ENCODE measurements at places on chromosomes 1 and 21. TPM values are rescaled to one million over a fixed set of nuclear protein-coding genes. Genes with fewer than 3 reads are reported as not detected.
A peak's percentile ranks its signal among the peaks of the same experiment; 100 is the strongest.

The INSRR gene
- not detected for total RNA-seq

DNA sequence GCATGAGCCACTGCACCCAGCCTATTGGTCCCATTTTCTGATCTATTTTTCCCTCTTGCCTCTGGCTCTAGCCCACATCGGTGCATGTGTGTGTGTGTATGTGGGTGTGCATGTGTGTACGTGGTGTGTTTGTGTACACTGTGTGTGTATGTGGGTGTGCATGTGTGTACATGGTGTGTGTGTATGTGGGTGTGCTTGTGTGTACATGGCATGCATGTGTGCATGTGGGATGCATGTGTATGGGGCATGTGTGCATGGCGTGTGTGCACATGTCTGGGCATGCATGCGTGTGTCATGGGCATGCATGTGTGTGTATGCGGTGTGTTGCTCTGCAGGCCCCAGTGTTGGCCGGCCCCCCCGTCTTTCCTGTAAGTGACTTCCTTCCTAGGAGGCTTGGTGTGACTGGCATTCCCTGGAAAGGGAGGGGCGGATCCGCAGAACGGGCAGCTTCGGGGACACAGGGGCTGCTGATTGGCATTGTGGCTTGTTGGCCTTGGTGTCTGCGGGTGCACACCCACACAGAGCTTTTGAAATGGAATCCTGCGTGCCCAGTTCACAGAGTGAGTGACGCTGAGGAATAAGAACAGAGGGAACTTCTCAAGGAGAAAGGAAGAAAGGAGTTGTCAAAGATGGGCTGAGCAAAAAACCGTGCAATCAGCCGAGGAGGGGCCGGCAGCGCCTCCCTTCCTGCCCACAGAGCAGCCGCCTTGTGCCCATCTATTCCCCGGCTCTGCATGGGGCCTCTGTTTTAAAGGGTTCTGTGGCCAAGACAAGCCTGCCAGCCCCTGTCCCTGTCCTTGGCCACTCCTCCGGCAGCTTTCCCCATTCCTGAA, 8.0 kb downstream of the PDXK start:
- peak; percentile 84 for DNase-seq

DNA sequence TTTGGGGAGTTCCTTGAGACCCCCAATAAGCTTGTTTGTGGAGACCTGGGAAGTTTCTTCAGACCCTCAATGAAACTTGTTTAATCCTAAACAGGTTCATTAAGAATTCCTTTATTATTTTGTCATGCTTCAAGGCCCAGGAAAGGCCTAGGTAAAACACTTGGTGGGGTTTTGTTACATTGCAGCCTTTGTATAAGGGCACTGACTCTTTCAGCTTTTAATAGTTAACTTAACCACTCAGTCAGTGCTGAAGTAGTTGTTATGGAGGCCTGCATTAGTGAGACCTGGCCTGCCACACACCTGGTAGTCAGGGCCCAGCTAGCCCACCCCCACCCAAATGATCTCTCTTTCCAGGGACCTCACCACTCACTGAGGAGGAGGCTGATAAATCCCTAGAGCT, 103.7 kb downstream of the FCRL5 start:
- no peak for DNase-seq

- no peak for DNase-seq
Observed at GRCh38 chr1:153610811-153611301, 2.1 kb downstream of the S100A16 start.

DNA sequence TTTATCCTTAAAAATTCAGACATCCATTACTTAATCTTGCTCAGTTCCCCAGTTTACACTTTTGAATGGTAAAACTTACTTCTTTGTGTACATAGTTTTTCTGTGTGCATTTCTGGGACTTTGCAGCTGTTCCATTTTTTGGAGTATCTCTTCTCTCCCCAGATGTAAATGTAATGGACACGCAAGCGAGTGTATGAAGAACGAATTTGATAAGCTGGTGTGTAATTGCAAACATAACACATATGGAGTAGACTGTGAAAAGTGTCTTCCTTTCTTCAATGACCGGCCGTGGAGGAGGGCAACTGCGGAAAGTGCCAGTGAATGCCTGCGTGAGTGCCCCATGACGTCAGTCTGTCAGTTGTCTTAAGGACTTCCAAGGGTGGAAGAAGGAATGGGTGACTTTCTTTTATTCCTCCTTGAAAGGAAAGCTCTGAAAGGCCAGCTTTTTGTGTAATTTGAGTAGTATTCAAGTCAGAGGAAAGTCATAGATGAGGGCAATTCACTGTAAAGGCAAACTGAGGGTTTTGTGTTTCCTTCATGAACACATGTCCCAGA, 75.7 kb upstream of the LAMC2 start:
- peak; percentile 61 for DNase-seq

DNA sequence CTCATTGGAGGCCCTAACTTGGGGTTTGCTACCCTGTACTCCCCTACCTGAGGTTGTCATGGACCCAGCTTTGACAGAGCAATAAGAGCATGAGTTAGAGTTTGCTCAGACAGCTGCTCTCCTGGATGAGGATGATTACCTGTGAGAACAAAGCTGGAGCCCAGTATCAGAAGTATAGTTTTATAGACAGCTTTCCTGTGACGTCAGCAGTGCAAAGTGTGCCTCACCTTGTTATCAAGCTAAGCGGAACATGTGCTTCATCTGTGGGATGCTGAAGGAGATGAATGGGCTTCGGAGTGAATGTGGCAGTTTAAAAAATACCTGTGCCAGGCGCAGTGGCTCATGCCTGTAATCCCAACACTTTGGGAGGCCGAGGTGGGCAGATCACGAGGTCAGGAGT, 5.4 kb upstream of the WDR47 start:
- DNase-seq = no peak

GRCh38 chr21:21159253-21159899, 161.2 kb downstream of the NCAM2 start:
- no peak for DNase-seq

GRCh38 chr21:35677298-35677841, 383.0 kb downstream of the SETD4 start:
- DNase-seq = no peak

The VN1R5 gene
- total RNA-seq = not detected

The GPR3 gene
- 0.29 TPM for total RNA-seq

DNA sequence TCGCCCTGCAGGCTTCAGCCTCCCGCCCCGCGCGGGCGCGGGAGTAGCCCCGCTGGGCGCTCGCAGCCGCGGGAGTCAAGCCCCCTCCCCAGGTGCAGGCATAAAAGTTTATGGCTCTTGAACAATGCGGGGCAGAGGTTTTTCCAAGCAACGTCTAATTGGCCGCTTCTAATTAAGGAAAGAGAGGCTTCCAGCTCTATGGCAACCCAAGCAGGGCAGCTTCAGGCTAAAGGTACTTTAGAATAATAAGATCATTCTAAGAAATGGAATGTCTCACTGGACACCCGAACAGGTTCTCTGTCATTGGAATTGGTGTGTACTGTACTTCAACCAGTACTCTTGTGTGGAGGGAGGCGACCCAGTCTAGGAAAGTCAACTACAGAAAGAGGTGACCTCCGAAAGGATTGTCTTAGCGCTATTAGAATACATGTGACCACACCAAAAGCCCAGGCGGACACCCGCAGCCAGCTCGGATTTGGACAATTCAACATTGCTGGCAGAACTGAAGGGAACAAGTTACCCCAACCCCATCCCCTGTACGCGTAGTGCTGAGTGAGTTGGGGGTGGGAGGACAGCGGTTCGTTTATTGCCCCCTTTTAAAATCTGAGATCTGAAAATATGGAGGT, 12.5 kb downstream of the NR5A2 start:
- DNase-seq = no peak

The FYB2 gene
- total RNA-seq = 1.2 TPM

The CTTNBP2NL gene
- total RNA-seq = 42.3 TPM

DNA sequence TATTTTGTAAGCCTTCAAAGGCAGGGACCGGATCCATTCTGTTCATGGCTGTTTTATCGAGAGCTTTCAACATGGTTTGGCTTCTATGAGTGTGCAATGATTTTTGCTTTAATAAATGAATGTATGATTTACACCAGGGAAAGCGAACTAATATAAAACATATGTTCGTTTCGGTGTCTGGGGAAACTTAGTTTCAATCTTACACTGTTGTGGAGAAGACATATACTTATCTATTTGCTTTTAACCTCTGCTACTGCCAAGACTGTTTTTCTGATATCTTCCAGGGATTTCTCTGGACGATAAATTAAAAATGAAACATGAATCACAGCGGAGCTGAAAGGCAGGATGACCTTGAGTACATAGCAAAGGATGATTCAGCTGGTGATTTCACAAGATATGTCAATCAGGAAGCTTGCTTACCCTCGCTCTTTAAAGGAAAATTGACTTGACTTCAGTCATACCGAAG, 14.7 kb upstream of the CYYR1 start:
- no peak for DNase-seq

DNA sequence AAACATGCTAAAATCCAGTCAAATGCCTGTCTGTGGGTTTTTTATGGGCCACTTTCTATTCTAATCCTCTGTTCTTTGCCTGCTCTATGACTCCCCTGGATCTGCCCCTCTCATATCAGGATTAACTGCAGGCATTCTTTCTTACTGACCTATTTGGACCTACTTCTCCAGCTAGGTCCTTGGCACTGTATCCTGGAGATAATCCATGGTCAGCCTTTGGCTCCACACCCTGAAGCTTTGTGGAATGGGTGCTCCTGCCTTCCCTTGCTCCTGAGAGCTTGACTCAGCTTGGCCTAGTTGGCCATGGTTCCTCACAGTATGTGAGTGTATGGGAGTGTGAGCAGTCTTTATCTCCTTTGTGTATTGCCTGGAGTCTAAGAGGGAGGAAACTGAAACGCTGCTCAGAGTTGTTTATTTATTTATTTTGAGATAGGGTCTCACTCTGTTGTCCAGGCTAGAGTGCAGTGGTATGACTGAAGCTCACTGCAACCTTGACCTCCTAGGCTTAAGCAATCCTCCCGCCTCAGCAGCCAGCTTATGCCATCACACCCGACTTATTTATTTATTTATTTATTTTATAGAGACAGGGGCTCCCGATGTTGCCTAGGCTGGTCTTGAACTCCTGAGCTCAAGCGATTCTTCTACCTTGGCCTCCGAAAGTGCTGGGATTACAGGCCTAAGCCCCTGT, 28.7 kb upstream of the CDC14A start:
- no peak for DNase-seq

- no peak for DNase-seq
Observed at GRCh38 chr1:29756498-29756897, 520.2 kb downstream of the PTPRU start.

The RGS1 gene
- total RNA-seq = 7.9 TPM

The OR2L13 gene
- not detected for total RNA-seq

The PDC gene
- total RNA-seq = not detected

DNA sequence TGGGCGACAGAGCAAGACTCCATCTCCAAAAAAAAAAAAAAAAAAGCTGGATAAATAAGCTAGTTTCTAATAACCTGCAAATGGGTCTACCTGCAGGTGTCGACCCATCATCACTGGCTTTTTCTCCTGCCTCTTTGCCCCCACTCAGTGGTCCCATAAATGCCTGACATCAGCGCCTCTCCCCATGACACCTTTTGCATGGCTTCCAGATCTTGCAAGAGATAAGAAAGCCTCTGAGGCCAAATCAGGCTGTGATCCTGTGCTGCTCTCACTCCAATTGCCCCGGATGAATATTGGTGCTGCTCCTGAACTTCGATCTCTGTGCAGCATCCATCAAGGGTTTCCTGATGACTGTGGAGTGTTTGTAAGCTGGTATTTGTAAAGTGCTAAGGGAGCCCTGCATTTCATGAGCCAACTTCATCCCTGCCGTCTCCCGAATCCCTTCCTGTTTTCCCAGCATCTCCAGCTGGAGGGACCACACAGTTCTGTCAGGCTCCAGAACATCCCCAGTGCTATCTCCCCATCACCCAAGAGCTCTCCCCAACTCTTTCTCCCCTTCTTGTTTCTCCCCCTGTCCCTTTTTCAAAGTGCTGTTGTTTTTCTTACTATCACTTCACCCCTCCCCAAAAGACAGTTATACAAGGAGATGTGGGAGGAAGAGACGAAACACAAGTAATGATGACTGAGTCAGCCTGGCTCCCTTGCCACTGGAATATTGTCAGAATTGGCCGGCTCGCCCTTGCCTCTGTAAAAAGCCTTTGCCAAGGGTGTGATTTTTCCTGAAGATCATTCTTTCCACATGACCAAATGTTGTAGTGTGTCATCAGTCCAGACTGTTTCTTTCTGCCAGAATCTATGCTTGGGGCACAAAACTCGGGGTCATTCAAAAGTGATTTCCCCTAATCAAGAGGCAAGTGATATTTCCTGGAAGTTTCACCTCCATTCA, 2.8 kb upstream of the EFHD2 start:
- DNase-seq = no peak

DNA sequence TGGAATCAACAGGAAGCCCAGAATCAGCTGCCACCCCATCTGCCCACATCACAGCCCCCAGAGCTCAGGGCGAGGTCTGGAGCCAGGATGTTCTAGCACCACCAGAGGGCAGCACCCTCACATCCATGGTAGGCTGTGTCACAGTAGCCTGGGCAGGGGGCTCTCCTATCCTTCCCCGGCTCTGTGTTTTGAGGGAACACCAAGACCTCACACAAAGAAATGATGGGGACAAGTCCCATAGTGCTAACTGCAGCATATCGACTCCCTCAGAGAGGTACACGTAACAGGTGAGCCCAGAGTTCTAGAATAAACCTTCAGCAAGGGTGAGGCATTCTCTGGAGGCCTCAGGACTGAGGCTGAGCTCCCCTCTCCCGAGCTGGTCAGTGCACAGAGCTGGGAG, 2.3 kb upstream of the KCNC4 start:
- DNase-seq = peak; percentile 57

The TCHHL1 gene
- not detected for total RNA-seq

The C4BPB gene
- 6.4 TPM for total RNA-seq

All from left lung (tissue), 14 donors.